ENCODE measurements at places on chromosomes 6 and 20.
A peak's percentile ranks its signal among the peaks of the same experiment; 100 is the strongest.

GRCh38 chr6:126531286-126531685 lies 191.4 kb downstream of the CENPW start:
- DNase-seq: no peak

DNA sequence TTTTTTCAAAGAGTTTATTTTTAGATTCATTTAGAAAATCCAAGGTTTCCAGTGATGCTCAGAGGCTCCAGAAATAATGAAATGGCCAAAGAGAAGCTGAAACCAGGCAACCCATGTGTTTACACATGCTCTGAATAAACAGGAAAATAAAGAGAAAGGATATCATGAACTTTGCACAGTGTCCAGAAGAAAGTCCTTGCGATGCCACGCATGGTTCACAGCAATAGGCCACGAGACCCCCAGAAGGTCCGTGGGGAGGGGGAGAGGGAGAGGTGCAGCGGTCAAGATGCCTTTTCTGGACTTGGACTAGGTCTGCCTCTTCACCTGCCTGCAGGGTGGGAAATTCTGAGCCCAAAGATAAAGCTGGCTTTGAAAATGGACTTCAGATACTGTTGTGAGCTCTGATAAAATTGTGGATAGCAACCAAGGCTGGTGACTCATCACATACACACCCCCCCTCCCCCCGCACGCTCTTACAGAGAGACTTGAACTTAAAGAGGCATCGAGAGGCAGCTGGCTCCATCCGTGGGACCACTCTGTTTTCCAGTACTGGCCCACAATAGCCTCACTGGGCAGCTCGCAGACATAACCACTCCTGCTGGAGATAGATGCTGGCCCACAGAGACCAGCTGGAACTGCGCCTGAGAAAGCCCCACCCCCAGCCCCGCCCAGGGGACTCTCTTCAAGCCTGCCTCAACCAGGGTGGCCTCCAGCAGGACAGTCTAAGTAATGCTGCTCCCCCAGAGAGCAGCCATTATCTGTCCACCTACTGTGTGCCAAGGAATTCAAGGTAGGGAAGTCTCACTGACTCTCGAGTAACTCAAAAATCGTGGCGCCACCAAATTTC lies 21.2 kb upstream of the NFATC2 start:
- no peak for DNase-seq

DNA sequence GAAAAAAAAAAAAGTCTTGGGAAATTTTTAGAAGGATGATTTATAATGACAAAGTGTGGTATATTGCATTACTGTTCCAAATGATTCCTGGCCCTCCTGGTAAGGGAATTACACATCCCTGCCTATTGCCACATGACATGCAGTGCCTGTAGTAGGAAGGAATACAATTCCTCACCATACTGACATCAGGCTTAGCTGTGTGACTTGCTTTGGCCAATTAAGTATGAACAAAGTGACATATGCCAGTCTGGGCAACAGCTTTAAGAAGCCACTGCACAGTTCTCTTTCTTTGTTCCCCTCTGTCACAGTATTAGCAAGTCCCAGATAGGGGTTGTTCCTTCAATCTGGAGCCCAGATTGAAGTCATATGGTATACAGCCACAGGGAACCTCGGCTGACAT lies 100.5 kb downstream of the KIF13A start:
- no peak for DNase-seq

GRCh38 chr20:60057866-60058807 lies 99.9 kb downstream of the CDH26 start:
- peak; percentile 17 for DNase-seq

GRCh38 chr6:71412559-71413140 lies 124.0 kb downstream of the OGFRL1 start:
- no peak for DNase-seq

Data from anterior cingulate cortex (tissue), 58 donors.